ENCODE measurements at places on chromosomes 12 and 14. TPM values are rescaled to one million over a fixed set of nuclear protein-coding genes. Genes with fewer than 3 reads are reported as not detected.

DNA sequence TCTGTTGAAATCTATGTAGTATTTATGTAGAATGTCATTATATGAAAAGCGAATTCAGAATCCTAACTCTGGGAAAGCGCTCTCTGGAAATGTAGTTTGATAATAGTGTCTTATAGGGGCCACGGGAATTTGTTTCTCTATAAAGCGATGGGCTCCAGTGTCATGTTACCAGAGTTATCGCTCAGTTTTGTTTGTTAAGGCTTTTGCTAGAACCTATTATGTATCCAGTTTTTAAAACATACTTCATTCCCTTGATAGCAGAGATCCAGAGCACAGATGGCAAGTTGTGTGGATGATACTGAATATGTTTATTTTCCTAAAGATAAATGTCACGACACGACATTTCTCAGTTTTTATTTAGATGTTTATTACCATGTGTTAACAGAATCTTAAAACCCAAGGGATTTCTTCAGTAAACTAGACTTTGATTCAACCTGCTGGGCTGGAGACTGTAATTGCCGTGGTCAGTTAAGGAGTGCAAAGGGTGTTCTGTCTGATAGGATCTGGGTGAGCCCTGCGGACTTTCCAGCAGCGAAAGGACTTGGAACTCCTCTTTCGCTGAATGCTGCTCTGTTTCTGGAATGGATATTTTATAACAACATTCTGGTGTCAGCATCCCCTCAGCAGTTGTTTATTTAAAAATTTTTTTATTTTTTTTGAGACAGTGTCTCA, 1.7 kb upstream of the DNAH10 start:
- DNase-seq = no peak

DNA sequence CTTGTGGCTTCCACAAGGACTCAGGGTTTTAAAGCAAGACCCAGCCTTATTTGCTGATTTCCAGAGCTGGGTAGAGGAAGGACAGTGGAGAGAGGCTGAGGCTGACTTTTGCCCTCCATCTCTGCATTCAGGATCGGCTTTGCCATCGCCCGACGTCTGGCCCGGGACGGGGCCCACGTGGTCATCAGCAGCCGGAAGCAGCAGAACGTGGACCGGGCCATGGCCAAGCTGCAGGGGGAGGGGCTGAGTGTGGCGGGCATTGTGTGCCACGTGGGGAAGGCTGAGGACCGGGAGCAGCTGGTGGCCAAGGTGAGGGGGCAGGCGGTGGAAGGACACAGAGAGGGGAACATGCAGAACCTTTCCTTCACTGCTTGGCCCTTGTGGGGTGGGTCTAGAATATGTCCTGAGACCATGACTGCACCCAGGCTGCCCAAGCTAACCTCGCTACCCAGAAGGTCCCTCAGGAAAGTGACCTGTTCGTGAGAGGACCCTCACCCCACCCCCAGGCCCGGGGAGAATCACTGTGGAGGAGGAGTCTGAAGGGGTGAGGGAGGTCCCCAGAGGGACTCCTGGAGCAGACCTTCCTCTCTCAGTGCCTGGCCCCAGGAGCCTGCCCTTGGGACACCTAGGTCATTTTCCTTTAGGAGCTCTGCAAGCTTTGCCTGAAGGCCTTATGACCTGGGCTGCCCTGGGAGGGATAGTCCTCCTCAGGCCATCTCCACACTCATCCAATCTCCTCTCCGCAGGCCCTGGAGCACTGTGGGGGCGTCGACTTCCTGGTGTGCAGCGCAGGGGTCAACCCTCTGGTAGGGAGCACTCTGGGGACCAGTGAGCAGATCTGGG, 3.1 kb downstream of the DHRS2 start:
- no peak for DNase-seq

DNA sequence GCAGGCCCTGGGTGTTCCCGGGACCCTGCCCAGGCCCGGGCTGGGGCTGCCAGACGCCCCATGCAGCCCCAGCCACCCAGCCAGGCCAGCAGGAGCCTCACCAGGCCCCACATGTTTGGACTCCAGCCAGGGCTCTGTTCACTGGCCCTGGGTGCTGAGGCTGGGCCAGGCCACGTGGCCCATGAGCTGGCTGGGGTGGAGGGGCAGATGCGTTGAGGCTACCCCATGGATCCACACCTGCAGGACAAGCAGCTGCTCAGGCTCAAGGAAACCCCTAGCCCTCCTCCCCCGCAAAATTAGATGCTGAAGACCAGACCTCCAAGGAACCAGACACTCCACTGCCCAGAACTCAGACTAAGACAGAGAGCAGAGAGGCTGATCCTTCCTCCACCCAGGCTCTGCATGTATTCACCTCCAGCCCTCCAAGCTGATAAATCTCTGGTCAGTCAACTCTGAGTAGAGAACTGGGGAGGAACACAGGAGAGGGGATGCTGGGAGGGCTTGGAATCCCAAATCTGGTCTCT, 1.6 kb downstream of the CDH24 start:
- DNase-seq = no peak

GRCh38 chr14:105486163-105486973, at the start of gene CRIP1:
Gene CRIP1, plus strand, starts transcription at chr14:105486886. Its CDS starts 374 bp downstream, at chr14:105487260.
- no peak for DNase-seq

DNA sequence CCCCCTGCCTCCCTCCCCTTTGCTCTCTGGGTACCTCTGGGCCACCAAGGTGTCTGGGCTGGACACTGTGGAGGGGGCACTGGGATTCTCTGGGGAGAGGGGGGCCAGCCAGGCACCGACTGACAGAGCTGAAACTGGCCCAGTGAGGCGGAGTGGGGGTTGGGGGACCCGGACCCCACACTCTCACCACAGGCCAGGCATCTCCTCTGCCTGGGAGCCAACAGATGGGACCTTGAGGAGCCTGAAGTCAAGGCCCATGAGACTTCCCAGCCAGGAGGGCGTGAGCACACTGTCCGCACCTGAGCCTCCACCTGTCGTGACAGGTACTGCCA, 39.8 kb upstream of the PPP1R13B start:
- DNase-seq = no peak

- no peak for DNase-seq
Observed at GRCh38 chr12:45205165-45205825, 10.6 kb upstream of the ANO6 start.

DNA sequence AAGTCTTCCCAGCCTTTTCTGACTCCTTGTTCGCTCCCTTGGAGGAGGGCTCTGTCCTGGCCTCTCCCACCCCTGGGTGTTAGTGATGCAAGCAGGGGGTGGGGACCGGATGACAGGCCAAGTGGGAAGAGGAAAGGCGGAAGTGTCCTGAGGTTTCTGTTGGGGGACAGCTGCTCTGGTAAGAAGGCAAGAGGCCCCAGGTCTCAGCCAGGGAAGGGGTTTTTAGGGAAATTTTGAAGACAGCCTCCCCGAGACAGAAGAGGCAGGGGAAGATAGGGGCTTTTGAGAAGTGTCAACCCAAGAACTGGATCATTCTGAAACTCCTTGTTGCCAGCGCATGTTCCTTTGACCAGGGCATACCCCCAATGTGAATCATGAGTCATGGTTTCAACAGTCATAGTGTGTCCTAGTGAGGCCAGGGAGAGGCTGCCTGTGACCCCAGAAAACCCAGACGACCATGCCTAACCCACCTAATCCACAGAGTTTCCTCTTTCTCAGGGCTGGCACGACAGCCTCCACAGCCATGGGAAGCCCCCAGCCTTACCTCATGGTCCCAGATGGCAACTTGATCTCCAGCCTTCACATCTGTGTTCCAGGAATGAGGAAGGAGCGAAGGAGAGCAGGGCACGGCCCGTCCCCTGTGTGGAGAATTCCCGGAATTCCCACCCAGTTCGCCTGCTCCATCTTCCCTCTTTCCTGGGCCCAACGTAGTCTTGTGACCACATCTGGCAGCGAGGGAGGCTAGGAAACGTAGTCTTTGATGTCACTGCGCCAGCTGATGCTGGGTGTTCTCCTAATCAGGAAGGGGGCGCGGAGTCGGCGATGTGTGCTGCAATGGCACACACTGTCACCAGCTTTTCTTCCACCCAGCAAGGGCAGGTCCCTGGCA, 4.9 kb upstream of the GPR132 start:
- DNase-seq = no peak

GRCh38 chr14:65243766-65244442, 141.6 kb upstream of the MAX start:
- DNase-seq = no peak

DNA sequence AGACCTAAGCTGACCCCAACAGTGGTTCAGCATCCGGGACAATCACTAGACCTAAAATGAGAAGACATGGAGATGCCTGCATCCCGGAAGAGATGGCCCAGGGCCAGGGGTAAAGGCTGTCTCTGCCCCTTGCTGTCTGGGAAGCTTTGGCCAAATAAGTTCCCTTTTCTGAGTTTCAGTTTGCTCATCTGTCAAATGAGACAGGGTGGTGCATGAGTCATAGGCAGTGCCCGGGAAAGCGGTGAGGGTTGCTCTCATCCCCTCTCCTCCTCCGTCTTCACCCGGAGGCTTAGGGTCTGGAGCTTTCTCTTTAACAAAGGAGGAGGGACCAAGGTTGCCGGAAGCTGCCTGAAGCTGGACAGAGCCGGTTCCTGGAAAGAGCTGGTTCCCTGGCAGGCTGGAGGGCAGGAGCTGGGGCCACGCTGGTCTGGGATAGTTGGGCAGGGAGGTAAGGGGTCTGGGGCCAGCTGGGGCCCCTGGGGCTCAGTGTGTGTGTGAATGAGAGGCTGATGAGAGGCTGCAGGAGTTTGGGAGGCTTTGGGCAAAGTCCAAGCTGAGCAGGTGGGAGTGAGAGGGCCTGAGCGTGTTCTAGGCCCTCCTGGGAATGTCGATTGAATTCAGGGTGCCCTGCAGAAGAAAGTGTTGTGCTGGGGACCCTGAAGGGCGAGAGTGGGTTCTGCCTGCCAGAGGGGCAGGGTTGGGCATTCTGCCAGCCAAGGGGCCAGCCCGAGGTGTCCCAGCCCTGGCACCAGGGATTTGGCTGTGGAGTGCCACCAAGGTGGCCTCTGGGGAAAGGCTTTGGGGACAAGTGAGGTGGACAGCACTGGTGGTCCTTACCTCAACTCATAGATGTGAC, at the start of gene SDSL:
Gene SDSL (plus strand): TSS at position 351 of the 856 bp plus-strand sequence. CDS start 5,603 bp downstream, outside the sequence.
- peak; percentile 42 for DNase-seq

DNA sequence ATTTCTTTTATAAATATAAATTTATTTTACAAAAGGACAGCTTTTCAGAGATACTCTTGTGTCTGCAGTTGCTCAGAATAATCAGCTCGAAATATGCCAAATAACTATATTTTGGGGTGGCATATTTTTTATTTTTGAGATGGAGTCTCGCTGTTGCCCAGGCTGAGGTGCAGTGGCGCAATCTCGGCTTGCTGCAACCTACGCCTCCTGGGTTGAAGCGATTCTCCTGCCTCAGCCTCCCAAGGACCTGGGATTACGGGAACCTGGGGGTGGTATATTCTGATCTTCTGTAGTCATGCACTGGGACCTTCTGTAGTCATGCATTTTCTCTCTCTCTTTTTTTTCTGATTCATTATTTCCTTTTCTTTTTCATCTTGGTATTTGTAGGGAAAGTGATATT, 135.0 kb upstream of the AMIGO2 start:
- DNase-seq = no peak

- DNase-seq = no peak
Observed at GRCh38 chr12:60594035-60594711, 998.3 kb downstream of the SLC16A7 start.

DNA sequence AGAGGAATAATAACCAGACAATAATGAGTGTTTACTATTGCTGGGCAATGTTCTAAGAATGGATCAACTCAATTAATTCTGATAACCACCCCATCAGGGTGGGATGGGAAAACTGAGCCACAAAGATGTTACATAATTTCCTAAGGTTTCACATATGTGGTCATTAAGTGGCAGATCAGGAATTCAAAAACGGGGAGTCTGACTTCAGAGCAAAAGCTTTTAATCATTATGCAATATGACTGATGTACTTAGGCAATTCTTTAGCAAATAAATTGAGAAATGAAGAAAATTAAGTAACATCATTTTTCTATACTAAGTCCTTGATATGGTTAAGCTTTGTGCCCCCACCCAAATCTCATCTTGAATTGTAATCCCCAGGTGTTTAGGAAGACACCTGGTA, 53.4 kb downstream of the PLCZ1 start:
- no peak for DNase-seq

GRCh38 chr14:55665067-55665675, 85.2 kb downstream of the KTN1 start:
- no peak for DNase-seq

- no peak for DNase-seq
Observed at GRCh38 chr14:101028971-101029667, 125.6 kb upstream of the RTL1 start.

GRCh38 chr12:130335517-130336392, 1.9 kb upstream of the PIWIL1 start:
- peak; percentile 44 for DNase-seq

GRCh38 chr14:98085751-98086150, 1186.2 kb downstream of the BCL11B start:
- DNase-seq = no peak

DNA sequence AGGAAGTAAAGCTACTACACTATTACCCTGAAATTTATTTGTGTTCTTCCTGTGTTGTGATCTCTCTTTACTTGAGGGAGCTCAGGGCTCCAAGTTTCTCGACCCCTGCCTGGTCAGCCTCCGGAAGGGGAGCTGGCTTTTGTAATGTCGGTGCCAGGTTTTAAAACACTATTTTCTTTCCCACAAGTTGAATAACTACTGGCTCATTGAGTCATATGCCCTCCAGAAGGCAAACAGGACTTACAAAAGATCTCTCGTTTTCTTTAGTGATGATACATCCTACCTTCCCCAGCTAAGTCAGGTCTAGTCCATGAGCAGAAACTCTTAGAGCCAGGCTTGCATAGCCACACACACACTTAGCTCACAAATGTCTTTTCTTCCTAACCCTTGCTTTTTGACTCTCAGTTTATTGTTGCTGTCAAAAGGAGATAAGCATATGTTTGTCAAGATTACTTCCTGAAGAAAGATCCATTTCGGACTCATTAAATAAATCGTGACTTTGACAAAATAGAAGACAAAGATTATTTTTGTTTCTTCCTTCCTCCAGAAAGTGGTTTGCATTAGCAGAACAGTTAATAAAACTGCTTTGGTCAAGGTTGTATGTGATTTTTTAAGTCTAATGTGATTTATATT, 209.8 kb upstream of the FLRT2 start:
- DNase-seq = no peak

DNA sequence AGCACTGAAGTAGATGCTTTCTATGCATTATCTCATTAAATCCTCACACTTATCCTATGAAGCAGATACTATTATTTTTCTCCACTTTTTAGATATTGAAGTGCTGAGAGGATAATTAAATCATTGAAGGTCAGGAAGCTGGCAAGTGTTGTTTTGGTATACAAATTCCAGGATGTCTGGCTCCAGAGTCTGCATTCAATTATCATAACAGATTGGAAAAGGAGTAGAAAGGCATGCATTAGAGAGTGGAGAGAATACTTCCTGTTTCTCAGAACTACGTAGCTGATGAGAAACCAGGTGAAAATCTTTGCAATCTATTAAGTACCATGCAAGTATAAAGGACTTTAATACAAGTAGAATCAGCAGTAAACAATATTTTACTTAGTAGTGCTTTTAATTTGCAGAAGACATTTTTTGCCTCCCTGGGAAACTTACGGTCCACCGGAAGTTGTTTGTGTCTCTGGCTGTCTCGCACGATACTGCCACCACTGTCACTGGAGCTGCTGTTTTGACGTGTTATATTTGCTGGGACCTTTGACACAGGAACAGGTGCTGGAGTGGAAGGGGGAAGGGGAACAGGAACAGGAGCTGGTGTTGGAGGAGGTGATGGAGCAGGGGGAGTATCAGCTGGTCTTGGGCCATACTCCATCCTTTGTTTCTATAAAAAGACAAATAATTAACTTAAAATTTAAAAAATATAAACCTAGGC, 158.0 kb downstream of the EPS8 start:
- no peak for DNase-seq

The OASL gene
- polyA plus RNA-seq = 0.15 TPM

The ACSS3 gene
- 16.6 TPM for polyA plus RNA-seq

The DEPDC4 gene
- polyA plus RNA-seq = 10.6 TPM

The FSCB gene
- not detected for polyA plus RNA-seq

The TESPA1 gene
- 0.76 TPM for polyA plus RNA-seq

The KCNK10 gene
- 0.18 TPM for polyA plus RNA-seq

The AQP2 gene
- 0.16 TPM for polyA plus RNA-seq

The INSM2 gene
- polyA plus RNA-seq = not detected

The CMA1 gene
- polyA plus RNA-seq = 0.49 TPM

Data from right lung (tissue), 10 donors.